ENCODE measurements at places on chromosomes 4 and X.
A peak's percentile ranks its signal among the peaks of the same experiment; 100 is the strongest.

DNA sequence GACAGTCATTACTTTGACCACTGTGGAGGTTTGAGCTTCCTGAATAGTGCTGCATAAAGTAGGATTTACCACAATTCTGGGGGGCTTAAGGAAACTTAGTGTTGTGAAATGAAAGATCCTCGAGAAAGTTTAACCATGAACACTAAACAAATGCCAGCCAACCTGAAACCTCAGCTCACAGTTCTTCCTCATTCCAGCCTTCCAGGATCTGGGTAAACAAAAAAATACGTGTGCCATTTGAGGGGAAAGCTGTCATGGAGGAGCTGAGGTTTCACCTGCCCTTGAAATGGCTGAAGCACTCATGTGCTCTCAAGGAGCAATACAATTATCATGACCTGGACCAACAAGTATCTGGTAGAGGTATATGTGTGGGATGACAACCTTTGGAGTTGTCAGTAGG lies 142.7 kb downstream of the NPNT start:
- DNase-seq: no peak

- peak; percentile 77 for DNase-seq
Observed at GRCh38 chrX:1323315-1323714, 13.3 kb upstream of the IL3RA start.

- peak; percentile 67 for DNase-seq
Observed at GRCh38 chr4:56768763-56769162, 52.7 kb downstream of the SPINK2 start.

- peak; percentile 85 for DNase-seq
Observed at GRCh38 chr4:75639124-75639695, 8.9 kb upstream of the CDKL2 start.

GRCh38 chr4:152696764-152697261 lies 17.0 kb upstream of the TMEM154 start:
- DNase-seq: peak; percentile 77

Data from inflammatory macrophage treated with lipopolysaccharide for 4 hours (primary cell).